Effector CD8-positive, alpha-beta T cell (primary cell): ENCODE measurements at places on chromosomes 3 and 15.

DNA sequence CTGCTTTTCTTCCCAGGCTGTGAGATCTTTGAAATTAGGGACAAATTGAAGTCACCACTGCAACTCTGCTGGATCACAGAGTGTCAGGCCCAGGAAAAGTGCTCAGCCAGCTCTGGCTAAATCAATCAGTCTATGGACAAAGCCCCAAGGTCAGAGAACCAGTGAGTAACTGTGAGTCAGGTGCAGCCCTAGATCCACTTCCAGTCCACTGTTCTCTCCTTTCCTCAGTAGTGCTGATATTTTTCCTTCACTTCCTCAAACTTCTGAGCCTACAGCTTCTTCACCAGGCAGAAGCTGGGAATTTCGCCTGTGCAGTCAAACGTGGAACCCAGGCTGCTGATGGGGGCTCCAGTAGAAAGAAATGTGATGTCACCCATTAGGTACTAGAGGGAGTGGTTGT is 75.1 kb upstream of the TRIM42 start:
- DNase-seq = no peak

- no peak for DNase-seq
Measured at GRCh38 chr3:153621953-153622352, 459.9 kb downstream of the RAP2B start.

- no peak for DNase-seq
Measured at GRCh38 chr3:59653405-59654122, 603.7 kb upstream of the CFAP20DC start.

- no peak for DNase-seq
Measured at GRCh38 chr3:46926871-46927717, 49.5 kb downstream of the CCDC12 start.

GRCh38 chr3:162525771-162526170 is 1029.2 kb downstream of the OTOL1 start:
- no peak for DNase-seq

- no peak for DNase-seq
Measured at GRCh38 chr3:51642462-51642861, 28.6 kb upstream of the TEX264 start.

- no peak for DNase-seq
Measured at GRCh38 chr3:17747174-17747889, 4.9 kb upstream of the TBC1D5 start.

- DNase-seq = no peak
Measured at GRCh38 chr3:150899141-150899540, 6.1 kb downstream of the MINDY4B start.

- no peak for DNase-seq
Measured at GRCh38 chr15:59138243-59138642, 33.3 kb downstream of the CCNB2 start.

DNA sequence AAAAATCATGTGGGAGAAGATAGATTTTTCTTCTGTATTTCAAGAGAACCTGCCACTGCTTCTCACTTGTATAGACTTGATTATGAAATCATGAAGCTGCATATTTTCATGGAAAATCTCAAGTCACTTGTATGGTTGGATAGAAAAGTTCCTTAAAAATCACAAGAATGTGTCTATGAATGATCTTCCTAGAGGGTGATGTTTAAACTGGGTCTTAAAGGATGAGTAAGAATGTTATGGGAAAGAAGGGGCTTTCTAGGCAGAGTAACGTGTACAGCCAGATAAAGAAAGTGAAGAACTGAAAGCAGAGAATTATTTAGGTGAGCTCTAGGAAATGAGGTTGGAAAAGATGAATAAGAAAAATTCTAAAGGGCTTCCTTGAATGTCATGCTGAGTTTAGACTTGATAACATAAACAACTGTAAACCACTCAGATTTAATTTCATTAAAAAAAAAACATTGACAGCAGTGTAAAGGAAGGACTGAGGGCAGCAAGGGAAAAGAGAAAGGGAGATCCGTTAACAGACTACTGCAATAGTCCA is 5.0 kb downstream of the CD47 start:
- no peak for DNase-seq

DNA sequence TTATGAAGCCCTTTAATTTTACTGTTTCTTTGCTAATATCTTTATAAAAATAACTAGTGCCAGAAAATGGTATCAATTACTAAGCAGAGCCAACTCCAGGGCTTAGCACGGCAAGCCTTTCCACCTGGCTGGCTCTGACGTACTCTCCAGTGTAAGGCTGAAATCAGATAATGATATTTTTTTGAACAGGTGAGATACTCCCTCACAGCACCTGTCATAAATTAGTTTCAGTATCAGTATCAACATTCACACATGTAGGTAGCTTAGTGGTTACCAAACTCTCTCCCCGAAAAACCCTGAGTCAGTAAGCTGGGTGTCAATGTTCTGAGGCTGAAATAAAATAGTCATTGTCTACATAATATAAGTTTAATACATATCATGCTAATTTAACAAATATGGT is 710.1 kb downstream of the SQOR start:
- no peak for DNase-seq

DNA sequence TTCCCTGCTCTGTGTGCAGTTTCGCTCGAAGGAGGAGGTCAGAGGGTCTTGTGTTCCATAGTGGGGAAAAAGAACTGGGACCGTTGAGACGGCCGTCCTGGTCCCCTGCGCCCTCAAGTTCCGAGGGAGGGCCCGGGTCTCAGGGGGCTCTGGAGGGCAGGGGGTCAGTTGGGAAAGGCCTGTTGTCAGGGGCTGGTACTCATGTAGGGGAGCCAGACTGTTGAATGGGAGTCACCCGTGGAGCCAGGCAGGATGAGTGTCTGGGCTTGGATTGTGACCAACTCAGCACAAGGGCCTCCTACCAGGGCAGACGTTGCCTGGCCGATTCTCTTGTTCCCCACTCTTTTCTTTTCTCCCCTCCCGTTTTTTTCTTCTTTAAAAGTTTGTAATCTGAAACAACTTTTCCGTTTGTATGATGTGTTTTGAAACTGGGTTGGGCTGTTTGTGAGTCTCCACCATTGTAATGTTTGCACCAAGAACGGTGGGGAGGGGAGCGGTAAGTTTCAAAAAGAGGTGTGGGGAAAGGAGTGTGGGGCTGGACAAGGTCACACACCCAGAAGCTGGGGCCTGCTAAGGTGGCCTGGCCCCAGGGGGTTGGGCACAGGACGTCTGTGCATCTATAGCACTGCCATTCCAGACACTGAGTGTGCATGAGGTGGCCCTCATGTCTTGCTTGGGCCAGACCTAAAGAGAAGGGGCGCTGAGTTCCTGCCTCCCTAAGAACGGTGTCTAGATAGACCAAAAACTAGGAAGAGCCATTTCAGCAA is 1.1 kb downstream of the CMTM7 start:
- DNase-seq = no peak

DNA sequence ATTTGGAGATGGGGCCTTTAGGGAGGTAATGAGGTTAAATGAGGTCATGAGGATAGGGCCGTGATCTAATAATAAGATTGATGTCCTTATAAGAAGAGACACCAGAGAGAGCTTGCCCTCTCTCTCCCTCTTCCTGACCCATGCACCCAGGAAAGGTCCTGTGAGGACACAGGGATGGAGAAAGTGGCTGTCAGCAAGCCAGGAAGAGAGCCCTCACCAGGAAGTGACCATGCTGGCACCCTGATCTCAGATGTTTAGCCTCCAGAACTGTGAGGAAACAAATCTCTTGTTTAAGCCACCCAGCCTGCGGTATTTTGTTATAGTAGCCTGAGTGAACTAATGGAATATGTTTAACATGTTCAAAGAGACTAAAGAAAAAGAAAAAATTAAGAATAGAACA is 15.3 kb upstream of the GNB5 start:
- no peak for DNase-seq

- DNase-seq = no peak
Measured at GRCh38 chr15:34812369-34812768, 17.0 kb upstream of the ACTC1 start.

DNA sequence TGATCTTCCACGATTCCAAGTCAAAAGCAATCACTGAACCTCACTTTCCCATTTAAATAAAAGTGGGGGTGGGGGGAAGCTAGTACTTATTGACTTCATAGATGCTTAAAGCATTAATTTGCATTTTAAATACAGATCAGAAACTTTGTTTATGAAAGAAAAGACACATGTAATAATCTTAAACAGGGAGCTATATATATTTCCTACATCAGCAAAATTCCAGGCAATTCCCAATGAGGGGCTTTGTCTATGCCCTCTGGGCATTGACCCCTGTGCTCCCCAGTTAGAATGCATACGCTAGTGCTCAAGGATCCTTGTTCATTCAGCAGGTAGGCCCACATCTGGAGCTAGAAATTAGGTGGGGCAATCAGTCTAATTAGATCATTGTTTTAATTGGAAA is 20.0 kb downstream of the SERPINI2 start:
- no peak for DNase-seq

DNA sequence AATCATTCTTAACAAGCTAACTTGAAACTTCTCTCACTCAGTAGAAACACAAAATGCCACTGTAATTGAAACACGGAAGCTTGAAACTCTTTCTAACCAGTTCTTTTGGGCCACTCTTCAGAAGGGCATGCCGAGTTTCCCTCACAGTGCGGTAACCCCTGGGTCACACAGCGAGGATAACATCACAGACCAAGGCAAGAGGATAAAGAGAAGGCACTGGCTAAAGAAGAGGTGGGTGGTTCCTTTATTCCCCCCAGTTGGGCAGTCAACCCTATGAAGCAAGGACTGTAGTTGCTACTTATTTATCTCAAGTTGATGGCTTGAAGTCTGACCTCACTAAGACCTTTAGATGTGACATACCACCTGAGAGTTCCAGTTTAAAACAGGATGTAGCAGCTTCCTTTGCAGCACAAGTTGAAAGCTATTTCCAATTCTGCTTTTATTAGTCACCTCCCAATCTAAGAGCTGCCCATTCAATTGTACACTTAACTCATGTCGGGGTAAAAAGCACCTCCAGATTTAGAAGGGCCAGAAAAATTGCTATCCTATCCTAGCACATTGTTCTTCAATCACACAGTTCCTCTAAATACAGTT is 272.4 kb downstream of the TIGIT start:
- DNase-seq = no peak

DNA sequence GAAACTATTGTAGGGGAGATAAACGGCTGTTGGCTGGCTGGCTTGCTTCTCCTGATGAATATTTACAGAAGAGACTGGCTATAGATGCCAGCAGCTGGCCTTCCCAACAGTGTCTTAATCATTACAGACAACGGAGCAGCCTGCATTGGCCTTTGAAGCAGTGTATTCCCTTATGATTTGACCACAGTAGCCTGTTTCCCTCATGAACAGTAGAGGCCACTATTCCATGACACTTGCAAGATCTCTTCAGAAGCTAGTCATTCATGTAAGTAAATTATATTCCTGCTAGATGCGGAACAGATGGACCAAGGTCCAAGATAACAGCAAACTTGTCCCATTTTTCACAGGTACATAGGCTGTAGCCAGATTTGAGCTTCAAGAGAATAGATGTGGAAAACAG is 47.3 kb downstream of the TMCO5A start:
- no peak for DNase-seq

DNA sequence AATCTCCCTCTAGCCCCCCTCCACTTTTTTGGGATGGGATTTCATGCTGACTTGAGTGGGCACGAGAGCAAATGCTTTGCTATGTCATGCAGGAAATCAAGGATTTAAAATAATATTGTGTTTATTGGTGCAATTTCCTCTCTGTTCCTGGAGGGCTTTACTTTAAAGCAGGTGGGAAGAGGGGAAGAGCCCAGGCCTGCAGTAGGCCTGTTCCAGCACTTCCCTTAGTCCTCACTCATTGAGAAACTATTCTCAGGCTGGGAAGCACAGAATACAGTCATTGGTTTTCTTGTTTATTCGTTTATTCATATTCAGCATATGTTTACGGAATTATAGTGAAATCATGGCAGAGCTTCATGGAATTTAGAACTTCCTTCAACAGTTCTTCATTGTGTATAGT is 41.7 kb upstream of the SPSB4 start:
- DNase-seq = no peak

- DNase-seq = no peak
Measured at GRCh38 chr15:21270474-21270873, 169.8 kb downstream of the POTEB3 start.

GRCh38 chr3:122513386-122514122 is 1.2 kb downstream of the KPNA1 start:
- DNase-seq = no peak

DNA sequence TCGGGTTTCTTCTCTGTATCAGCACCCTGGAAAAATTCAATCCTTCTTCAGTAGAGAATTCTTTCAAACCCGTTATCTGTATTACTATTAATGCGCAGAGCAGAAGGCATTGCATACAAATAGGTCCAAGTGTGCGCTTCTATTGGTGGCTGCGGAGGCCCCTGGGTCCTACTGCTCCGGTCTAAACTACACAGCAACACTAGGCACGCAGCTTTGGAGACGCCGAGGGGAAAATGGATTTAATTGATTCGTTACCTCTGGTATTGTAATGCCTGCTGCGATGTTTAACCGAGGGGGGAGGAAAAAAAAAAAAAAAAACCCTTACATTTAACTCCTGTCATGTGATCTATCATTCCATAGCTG is at the start of gene ROBO1:
ROBO1 (minus strand) TSS at position 94 of the 363 bp plus-strand sequence.
- no peak for DNase-seq

DNA sequence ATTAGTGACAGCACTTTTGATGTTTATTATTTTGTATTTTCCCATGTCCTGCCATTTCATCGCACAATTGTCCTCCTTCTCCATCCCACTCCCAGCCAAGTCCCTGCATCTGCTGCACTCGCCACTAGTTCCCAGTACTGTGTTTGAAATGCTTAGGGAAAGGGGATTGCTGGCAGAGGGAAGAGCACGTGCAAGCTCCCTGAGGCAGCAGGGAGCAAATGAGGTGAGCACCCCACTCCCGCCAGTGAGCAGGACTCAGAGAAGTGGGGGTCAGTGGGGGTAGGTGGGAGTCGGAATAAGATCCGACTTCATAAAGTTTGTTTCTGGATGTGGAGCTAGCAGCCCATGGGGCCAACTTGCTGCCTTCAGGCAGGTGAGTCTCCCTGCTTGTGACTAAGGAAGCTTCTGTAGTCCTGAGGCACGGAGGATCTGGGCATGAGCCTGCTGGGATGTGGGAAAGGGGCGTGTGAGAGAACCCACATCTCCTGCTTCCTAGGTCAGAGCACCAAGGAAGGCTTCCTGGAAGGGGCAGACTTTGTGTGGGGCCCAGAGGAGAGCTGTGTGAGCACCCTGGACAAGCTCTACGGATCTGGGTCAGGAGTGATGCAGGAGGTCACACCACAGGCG is 99.7 kb upstream of the TLE3 start:
- no peak for DNase-seq

- DNase-seq = no peak
Measured at GRCh38 chr15:74954515-74954914, 2.1 kb downstream of the RPP25 start.

DNA sequence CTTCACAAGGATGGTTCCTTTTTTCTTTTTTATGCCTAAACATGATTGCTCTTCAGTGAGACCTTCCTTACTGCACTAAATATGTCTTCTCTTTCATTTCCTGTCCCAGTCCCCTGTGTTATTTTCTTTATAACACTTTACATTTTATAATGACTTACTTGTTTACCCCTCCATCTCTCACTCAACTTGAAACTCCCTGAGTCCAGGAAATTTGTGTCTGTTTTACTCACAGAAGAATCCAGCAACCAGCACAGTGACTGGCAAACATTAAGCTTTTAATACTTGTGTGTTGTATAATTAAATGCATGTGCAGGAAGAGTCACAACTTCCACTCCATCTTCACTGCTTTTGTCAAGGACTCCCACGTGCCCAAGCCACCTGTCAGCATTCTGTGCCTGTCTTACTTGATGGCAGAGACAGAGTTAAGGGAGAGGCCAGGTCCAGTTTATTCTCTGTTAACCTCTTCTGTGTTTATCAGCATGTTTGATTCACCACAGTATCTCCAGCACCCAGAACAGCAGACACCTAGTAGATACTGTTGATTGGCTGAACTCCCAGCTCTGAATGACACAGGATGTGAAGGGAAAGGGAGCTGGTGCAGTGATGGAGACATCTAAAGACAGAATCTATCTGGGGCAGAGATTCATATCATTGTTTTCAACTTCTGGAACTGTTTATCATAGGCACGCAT is 42.8 kb downstream of the SSR3 start:
- DNase-seq = no peak
